ENCODE measurements at places on chromosomes 5 and 9.

DNA sequence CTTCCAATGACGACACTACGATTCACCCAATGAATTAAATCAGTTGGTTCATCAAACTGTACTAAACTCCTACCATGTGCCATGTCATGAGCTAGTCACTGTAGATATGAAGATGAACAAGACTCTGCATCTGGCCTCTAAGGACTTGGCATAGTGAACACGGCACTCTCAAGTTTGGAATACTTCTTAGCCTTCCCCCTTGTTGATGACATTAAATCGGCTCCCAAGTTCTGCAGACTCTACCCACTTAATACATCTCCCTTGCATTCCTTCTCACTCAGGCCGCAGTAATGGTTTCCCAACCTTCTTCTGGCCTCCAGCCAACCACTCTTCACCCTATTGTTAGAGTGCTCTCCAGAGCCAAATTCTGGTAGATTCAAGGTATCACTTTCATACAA is 184.7 kb downstream of the MAPKAP1 start:
- no peak for DNase-seq

- DNase-seq: no peak
These were observed 9.4 kb upstream of the CARD19 start for GRCh38 chr9:93086447-93087224.

DNA sequence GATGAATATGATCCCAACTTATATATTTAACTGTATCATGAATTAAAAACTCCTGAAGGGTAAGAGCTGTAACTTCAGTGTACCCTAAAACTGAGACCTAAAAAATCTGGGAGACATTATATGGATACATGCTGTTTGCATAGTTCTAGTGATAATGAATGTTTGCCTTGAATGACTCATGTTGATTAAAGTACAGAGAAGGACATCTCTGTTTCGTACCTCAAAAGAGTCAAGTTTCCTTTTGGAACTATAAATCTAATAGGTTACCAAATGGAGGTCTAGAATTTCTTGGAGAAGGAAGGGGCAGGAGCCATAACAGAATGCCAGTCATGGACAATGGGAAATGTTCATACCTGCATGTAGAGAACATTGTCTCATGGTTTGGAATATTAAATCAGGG is 168.1 kb downstream of the SNCAIP start:
- DNase-seq: no peak

DNA sequence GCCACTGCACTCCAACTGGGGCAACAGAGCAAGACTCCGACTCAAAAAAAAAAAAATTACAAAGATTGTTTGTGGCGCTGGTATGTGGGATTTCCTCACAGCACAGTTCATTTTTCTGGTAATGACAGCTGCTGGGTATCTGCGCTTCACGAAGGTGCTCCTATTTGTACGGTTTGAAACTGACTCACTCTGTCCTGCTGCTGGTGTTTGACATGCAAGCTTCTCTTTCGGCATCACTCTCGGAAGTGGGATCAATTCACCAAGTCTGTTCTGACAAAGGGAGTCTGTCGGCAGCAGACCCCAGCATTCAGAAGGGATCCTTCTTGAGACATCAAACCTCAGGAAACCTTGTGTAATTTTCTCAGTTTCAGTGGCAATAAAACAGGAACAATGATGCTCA is 26.3 kb downstream of the MAML1 start:
- DNase-seq: no peak

DNA sequence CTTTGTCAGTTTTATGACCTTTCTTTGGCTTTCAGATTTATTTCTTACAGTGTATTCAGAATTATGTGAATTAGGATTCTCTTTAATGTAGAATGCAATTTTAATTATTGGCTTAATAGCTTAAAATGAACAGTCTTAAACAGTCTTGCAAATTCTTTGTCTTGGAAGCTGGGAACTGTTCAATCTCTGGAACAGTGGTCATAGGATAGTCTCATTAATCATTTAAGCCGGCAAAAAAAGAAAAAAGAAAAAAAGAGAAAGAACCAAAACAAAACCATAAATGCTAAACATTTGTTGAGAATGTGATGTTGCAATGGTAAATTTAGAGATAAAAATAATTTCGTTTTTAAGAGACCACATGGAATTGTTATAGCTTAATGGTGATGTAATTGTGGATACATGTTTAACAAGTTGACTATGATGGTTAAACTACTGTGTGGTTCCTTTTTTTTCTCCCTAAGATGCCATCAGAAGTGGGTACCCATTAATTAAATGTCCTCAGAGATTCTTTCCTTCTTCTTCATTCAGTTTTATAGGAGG is 61.6 kb downstream of the NNT start:
- DNase-seq: no peak

DNA sequence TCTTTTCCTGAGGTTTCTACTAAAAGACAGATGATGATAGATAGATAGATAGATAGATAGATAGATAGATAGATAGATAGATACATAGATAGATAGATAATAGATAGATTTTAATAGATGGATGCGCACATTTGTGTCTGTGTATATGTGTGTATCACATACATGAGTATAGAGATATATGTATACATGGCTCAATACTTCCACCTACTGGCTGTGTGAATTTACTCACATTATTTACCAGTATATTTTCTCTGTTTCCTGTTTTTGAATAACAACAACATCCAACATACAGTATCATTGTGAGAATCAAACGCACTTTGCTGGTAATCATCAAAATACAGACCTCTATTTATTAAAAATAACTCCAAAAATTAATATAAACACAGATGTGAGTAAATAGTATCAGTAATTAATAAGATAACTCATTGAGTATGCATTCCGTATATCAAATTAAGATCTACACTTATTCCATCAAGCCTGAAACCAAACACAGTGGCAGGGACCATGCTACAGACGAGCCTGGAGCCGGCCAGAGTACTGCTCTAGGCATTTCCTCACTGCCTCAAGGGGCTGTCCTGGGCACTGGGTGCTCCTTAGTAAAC is 338.0 kb downstream of the SEMA5A start:
- DNase-seq: no peak

DNA sequence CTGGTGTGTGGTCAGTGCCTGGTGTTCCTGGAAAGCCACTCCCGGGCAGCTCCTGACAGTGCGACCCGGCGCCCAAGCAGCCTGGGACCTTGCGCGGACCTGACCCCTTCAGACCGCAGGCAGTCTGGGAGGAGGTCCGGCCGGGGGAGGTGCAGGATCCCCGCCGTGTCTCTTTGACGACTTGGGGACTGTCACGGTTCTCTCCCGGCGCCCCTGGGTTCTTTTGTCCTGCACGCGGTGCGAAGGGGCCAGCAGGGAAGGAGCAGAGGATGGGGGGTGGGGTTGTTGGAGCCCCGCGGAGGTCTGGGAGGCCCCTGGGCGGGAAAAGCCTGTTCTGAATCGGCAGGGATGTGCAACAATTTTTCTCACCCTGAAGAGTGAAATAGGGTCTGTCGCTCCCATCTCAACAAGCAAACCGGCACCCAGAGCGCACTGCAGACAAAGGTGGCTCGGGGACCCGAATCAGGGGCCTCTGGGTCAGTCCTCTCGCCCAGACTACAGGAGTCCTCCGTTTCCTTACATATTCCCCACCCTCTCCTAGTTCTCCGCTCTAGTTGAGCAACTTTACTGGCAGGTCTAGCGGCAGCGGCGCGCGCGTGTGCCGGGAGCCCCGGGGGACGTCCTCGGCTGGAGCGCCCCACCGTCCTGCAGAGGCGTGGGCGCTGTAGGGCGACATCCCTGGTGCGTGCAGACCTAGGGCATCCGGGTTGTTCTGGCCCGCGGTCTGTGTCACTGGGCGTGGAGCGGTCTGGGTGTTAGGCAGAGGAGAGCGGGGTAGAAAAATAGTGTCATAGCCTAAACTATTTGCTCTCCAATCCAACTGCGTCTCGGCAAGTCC is 1.2 kb downstream of the VCAN start:
- no peak for DNase-seq

GRCh38 chr5:176943816-176944215 is 44.7 kb upstream of the HK3 start:
- DNase-seq: no peak

GRCh38 chr5:73907164-73907563 is 281.2 kb downstream of the ARHGEF28 start:
- no peak for DNase-seq

DNA sequence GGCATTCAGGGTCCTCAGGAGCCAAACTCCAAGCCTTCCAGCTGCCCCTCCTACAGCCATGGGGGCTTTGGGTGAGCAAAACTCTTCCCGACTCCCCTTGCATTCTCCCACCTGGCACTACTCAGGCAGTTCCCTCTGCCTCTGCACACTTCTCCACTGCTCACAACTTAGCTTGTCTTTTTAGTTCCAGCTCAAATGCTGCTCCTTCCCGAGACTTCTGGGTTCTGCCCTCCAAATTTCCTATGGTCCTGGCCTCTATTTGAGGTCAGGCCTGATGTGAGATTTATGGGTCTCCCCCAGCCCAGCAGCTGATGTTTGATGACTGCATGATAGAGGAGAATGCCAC is 5.7 kb upstream of the SLC25A48 start:
- DNase-seq: no peak

DNA sequence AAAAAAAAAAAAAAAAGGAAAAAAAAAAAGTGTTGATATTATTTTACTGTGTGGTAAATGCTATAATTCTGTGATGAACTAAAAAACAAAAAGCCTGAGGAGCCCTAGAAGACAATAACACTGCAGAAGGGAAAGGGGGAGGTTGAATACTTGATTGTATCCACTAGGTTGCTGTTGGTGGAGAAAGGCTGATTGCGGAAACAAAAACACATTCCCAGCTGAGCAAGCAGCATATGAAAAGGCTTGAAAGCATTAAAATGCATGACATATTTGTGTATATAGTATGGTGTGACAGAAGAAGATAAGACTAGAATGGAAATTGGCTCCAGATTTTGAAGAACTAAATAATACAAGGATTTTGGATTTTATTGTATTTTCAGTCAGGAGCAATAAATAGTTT is 8.9 kb downstream of the RABGAP1 start:
- no peak for DNase-seq

DNA sequence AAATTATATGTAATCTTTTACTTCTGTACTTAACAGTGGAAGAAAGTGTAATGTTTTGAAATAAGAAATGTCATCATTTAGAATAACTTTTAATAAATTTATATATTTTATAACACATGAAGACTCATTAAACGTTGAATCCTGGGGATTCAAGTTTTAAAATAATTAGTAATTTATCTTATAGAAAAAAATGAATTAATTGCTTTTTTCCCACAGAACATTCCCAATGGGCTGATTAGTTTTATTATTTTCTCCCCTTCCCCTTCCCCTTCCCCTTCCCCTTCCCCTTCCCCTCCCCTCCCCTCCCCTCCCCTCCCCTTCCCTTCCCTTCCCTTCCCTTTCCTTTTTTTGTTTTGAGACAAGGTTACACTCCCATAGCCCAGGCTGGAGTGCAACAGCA is 79.7 kb downstream of the MRPS30 start:
- no peak for DNase-seq

GRCh38 chr9:26548781-26549290 is 343.8 kb downstream of the CAAP1 start:
- no peak for DNase-seq

- DNase-seq: no peak
These were observed 98.0 kb upstream of the MAP1B start for GRCh38 chr5:72009280-72009679.

DNA sequence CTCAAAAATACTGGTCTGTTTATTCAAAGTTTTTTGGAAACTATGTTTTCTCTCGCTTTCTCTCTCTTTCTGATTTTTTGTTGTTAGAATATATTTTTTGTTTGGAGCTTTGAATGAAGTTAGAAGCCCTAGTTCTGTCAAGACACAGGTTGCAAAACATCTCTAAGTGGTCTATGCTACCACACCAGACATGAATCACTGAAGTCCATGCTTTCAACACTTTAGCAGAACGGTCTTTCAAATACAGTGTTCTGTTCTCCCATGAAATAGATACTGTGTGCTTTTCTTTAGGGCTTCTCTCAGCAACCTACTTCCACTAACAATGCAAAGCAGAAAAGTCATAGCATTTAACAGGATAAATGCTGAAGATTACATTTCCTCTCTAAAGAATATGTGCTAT is 392.5 kb downstream of the TMEM167A start:
- DNase-seq: no peak

DNA sequence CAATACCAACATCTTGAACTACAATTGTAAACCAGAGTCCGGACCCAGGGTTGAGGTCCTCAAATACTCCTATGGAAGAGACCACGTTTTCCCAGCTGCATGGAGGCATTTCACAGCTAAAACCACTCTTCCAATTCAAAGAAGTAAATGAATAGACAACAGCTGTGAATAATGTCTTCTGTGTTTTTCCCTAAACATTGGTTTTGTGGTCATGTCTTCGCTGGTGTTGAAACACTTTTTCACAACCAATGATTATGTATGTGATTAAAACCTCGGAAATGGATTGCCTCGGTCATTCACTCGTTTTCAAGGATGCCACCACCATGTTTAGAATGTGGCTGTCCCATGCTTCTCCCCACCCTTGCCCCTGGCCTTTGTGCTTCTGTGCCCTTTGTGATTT is 9.4 kb upstream of the TENT4A start:
- DNase-seq: no peak

DNA sequence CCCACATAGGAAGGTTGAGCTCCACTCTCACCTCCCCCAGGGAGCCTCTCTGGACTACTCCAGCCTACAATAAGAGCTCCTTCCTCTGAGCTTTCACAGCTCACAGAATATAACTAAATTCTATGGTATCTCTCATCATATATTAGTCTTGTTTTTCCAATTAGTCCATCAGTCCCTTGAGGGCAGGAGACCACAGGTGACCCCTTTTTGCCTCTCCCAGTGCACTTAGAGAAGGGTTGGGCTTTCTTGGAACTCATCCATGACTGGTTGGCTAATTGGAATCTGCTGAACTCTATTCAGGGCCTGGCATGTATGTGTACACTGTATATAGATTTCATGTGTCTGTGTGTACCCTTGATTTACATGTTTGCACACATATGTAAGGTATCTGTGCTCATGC is 50.4 kb upstream of the ARAP3 start:
- no peak for DNase-seq

DNA sequence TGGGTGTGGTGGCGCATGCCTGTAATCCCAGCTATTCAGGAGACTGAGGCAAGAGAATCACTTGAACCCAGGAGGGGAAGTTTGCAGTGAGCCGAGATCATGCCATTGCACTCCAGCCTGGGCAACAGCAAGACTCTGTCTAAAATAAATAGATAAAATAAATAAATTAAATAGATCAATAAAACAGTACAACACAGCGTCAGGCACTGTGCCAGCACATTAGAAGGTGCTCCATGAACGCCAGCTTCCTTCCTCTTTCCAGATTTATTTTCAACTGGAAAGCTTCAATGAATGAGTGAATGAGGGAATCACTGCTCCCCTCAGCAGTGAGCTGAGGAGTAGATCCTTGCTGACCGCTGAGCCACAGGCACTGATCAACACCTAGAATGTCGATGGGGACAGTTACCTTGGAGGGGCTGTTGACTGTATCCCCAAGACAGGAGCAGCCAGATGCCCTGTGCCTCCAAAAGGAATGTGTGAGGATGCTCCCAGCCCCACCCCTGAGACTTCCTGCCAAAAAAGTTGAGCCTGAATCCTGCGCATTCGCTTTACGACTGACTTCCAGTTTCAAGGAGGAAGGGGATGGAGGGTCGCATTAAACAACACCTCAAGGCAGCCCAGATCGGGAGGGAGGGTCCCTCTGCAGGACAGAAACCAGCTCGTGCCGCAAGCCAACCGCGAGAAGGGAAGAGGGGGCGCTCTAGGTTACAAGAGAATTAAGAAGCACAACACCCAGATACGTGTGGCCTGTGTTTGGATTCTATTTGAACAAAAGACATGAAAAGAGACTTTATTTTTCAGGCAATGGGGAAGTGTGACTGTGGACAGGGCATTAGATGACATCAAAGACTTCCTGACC is 54.0 kb upstream of the CNOT6 start:
- DNase-seq: no peak

- no peak for DNase-seq
These were observed 455.0 kb upstream of the CLINT1 start for GRCh38 chr5:158313733-158314464.
